ENCODE measurements at places on chromosomes 5 and 9. TPM values are rescaled to one million over a fixed set of nuclear protein-coding genes. Genes with fewer than 3 reads are reported as not detected.

The KIF24 gene
- 5.8 TPM for total RNA-seq

The TAL2 gene
- not detected for total RNA-seq

The NRARP gene
- 22.2 TPM for total RNA-seq

The PRDM9 gene
- total RNA-seq: not detected

The PDZD2 gene
- total RNA-seq: 0.37 TPM

GRCh38 chr9:16871336-16872151, 1.1 kb upstream of the BNC2 start:
- DNase-seq: no peak
- H3K4me1 ChIP-seq: no peaks in the 10 kb centered on the region
- no peak overlapping the region for H3K4me3 ChIP-seq
- H3K27ac ChIP-seq: no peak overlapping the region
- no peaks in the 10 kb centered on the region for H3K36me3 ChIP-seq

GRCh38 chr5:178589180-178590140, 733 bp downstream of the COL23A1 start:
- H3K4me1 ChIP-seq: no peaks in the 10 kb centered on the region
- H3K36me3 ChIP-seq: no peaks in the 10 kb centered on the region
- no peak overlapping the region for H3K4me3 ChIP-seq
- no peaks in the 10 kb centered on the region for H3K27me3 ChIP-seq
- DNase-seq: no peak

DNA sequence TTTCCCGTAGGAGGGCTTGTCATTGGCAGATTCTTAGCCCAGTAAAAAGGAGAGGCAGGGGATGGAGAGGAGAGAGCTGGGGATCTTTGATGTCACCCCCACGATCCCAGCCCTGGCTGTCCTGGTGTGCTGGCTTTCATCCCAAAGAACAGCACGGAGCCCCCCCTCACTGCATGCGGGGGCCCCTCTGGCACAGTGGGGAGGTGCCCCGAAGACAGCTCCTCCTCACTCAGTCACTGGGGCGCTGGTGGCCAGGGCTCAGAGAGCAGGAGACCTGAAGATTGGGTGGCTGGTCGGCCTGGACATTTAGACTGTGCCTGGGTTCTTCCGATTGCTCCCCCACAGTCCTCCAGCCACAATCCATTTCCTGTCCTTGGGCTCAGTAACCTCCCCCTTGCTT, 207.5 kb downstream of the MELK start:
- H3K4me3 ChIP-seq: no peak overlapping the region
- no peaks in the 10 kb centered on the region for H3K36me3 ChIP-seq
- peaks cover 14% of the 10 kb centered on the region for H3K4me1 ChIP-seq
- no peak for DNase-seq
- H3K27me3 ChIP-seq: no peaks in the 10 kb centered on the region

- H3K27ac ChIP-seq: no peak overlapping the region
- H3K4me1 ChIP-seq: no peaks in the 10 kb centered on the region
- no peak for DNase-seq
- no peaks in the 10 kb centered on the region for H3K27me3 ChIP-seq
Observed at GRCh38 chr9:6368831-6369230, 40.7 kb downstream of the TPD52L3 start.

DNA sequence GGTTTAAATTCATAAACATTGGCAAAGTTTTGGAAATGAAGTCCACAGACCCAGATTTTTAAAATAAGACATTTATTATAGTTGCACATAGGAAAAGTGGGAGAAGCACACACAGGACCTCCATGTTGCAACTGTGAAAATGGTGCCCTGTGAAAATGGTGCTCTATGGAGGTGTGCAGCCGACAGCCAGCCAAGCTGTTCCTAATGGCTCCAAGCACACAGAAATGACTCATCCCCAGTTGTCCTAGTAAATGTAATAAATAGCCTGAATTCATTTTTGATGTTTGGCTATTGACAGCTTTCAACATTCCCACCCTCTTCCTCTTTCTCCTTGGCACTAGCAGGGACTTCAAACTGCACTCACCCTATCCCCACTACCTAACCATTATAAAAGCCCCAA, 590.9 kb downstream of the CAAP1 start:
- no peaks in the 10 kb centered on the region for H3K4me1 ChIP-seq
- no peak overlapping the region for H3K27ac ChIP-seq
- no peaks in the 10 kb centered on the region for H3K36me3 ChIP-seq
- no peak for DNase-seq
- no peaks in the 10 kb centered on the region for H3K27me3 ChIP-seq

DNA sequence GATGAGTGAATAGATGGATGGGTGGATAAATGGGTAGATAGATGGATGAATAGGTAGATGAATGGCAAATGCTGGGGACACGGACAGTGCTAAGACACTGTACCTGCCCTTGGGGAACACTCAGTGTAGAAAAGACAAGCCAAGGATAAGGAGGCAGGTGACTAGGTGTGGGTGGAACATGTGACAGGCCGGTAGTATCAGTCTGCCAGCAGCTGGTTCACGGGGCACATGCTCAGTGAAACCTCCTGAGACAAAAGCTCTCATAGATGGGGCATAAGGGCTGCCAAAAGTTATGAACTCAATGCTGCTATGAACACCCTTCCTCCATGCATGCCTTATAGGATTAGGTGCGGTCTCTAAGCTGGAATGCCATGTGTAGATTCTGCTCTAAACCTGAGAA, 71.0 kb downstream of the C5orf15 start:
- H3K36me3 ChIP-seq: no peaks in the 10 kb centered on the region
- H3K27me3 ChIP-seq: no peaks in the 10 kb centered on the region
- H3K4me1 ChIP-seq: no peaks in the 10 kb centered on the region

DNA sequence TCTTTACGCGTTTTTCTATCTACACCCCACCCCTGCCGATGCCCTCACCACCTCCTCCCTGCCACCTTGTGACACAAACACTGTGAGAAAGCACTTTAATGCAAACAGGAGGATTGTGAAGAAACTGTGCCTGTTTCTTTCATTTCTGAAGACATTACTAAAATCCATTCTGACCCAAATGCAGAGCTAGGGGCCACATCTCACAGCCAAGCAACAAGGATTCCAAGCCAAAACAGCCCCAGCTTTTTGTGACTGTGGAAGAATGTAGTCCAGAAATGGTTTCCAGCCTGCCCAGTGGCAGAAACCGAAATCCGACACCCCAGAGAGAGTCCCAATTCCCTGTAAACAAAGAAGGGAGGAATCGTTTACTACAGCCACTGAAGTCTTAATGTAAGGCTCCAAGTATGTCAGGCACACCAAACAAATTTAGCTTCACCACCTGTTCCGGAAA, 190.9 kb downstream of the TTC39B start:
- no peak overlapping the region for H3K27ac ChIP-seq
- H3K4me3 ChIP-seq: no peak overlapping the region
- H3K4me1 ChIP-seq: no peaks in the 10 kb centered on the region
- no peak for DNase-seq
- H3K27me3 ChIP-seq: peaks cover 48% of the 10 kb centered on the region

- no peaks in the 10 kb centered on the region for H3K4me1 ChIP-seq
- H3K27ac ChIP-seq: no peak overlapping the region
- no peaks in the 10 kb centered on the region for H3K27me3 ChIP-seq
- H3K4me3 ChIP-seq: no peak overlapping the region
Observed at GRCh38 chr9:13224366-13224765, 55.1 kb downstream of the MPDZ start.

DNA sequence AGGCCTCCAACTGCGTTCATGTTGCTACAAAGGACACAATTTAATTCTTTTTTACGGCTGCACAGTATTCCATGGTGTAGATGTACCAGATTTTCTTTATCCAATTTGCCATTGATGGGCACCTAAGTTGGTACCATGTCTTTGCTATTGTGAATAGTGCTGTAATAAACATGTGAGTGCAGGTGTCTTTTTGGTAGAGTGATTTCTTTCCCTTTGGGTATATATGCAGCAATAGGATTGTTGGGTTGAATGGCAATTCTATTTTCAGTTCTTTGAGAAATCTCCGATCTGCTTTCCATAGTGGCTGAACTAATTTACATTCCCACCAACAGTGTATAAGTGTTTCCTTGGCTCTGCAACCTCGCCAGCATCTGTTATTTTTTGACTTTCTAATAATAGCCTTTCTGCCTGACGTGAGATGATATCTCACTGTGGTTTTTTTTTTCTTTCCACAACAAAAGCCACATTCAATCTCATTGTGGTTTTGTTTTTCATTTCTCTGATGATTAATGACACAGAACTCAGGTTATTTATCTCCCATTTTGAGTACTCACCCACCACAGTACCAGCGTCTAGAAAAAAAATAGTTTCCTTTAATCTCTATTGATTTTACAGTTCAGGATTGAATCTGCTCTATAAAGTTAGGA, 21.9 kb downstream of the ARRDC3 start:
- peaks cover 7% of the 10 kb centered on the region for H3K4me1 ChIP-seq
- H3K4me3 ChIP-seq: no peak overlapping the region
- no peaks in the 10 kb centered on the region for H3K36me3 ChIP-seq

GRCh38 chr9:95087659-95088242, 229.8 kb downstream of the FANCC start:
- H3K4me1 ChIP-seq: peaks cover 28% of the 10 kb centered on the region
- DNase-seq: no peak
- H3K36me3 ChIP-seq: no peaks in the 10 kb centered on the region
- H3K27ac ChIP-seq: no peak overlapping the region
- no peak overlapping the region for H3K4me3 ChIP-seq

DNA sequence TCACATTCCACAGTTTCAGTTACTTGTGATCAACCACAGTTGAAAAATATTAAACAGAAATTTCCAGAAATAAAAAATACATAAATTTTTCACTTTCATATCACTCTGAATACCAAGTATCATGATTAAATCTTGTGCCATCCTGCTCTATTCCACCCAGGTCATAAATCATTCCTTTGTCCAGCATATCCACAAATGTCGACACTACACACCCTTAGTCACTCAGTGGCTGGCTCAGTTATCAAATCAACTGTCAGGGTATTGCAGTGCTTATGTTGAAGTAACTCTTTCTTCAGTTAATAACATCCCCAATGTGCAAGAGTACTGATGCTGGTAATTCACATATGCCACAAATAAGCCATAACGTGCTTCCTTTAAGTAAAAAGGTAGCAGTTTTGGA, 115.7 kb downstream of the FBXL17 start:
- H3K4me1 ChIP-seq: no peaks in the 10 kb centered on the region
- no peak for DNase-seq
- no peak overlapping the region for H3K27ac ChIP-seq

DNA sequence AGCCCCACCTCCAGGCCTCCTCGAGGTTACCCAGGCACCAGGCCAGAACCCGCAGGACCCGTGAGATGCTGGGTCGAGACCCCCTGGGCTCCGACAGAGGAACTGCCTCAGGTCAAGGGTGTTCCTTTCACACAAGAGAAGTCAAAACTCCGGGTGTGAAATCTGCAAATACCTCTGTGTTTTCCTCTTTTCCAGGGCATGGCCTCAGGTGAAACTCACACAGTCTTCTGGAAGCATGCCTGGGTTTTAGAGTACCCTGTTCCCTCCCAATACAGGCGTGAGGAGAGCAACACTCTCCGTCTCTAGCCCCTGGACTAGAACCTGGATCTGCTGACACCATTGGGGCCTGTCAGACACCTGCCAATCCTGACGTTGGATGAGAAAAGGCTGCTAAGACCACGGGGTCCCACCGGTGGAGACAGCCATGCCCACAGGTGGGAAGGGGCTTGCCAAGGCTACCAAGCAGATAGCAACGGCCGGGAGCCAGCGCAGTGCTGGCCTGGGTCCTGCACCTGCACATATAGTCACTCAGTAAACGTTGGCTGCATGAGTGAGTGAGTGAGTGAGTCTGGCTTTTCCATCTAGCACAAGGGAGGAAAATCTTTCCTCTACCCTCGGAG, 182.0 kb upstream of the PPP1R26 start:
- H3K27me3 ChIP-seq: peaks cover 21% of the 10 kb centered on the region
- no peak for DNase-seq
- H3K36me3 ChIP-seq: no peaks in the 10 kb centered on the region
- H3K4me1 ChIP-seq: no peaks in the 10 kb centered on the region
- H3K4me3 ChIP-seq: no peak overlapping the region
- H3K27ac ChIP-seq: no peak overlapping the region

DNA sequence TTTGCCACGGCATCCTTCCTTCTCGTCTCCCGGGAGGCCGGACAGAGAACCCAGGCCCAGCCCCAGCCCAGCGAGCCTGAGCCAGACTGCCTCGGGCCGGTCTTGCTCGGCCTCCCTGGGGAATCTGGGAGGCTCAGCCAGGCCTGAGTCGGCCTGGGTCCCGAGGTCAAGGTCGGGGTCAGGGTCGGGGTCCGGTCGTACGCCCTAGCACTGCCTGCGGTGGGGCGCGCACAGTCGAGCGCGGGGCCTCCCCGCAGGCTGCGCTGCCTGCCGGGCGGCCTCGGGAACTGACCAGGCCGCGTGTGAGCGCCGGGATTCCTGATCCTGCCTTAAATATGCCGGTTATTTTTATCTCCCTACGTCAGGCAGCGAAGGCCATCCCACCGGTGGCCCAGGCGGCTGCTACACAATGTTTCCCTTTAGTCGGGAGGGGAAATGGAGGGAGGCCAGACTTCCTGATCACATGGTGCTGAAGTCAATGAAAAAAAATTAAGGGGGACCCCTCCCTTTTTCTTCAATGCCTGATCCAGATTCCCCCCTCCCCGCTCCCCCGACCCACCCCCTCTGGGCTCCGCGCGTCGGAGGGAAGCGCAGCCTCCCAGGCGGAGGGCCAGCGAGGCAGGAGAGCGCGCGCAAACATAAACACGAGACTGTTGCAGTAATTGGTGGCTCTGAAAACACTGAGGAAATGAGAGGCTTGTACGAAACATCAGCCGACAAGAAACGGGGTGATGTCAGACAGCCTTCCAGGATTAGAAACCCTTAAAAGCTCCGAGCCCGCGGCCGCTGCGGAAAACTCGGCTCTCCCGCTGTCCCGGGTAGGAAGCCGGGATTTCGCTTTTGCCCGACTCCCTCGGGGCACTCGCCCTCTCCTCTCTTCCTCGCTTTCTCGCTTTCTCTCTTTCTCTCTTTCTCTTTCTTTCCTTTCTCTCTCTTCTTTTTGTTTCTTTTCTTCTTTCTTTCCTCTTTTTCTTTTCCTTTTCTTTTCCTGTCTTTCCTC, 148.2 kb upstream of the KLF4 start:
- H3K4me3 ChIP-seq: no peak overlapping the region
- no peaks in the 10 kb centered on the region for H3K27me3 ChIP-seq
- DNase-seq: no peak
- no peaks in the 10 kb centered on the region for H3K4me1 ChIP-seq

DNA sequence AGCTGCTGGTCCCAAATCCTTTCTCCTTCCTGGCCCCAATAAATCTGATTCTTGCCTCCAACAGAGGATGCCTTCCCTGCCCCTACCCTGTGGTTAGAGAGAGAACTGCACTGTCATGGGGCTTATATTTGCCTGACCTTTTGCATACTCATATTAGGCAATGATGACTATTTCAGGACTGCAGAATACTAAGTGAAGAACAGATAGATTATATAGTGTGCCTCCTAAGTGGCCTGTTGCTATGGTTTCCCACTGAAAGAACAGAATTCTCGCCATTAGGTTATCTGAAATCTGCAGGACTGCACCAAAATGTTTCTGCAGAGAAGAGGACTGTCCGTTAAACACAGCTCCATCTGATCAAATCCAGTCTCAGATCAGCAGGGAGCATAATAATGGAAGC, 87.3 kb upstream of the CCNG1 start:
- H3K27ac ChIP-seq: no peak overlapping the region
- H3K4me1 ChIP-seq: no peaks in the 10 kb centered on the region
- H3K4me3 ChIP-seq: no peak overlapping the region
- H3K27me3 ChIP-seq: 0 out of 2 replicates have a peak, but pooled peaks cover 10% of the 10 kb centered on the region

All from HCT116 (cell line).